ENCODE measurements at places on chromosomes 12 and 14. TPM values are rescaled to one million over a fixed set of nuclear protein-coding genes. Genes with fewer than 3 reads are reported as not detected.
A peak's percentile ranks its signal among the peaks of the same experiment; 100 is the strongest.

DNA sequence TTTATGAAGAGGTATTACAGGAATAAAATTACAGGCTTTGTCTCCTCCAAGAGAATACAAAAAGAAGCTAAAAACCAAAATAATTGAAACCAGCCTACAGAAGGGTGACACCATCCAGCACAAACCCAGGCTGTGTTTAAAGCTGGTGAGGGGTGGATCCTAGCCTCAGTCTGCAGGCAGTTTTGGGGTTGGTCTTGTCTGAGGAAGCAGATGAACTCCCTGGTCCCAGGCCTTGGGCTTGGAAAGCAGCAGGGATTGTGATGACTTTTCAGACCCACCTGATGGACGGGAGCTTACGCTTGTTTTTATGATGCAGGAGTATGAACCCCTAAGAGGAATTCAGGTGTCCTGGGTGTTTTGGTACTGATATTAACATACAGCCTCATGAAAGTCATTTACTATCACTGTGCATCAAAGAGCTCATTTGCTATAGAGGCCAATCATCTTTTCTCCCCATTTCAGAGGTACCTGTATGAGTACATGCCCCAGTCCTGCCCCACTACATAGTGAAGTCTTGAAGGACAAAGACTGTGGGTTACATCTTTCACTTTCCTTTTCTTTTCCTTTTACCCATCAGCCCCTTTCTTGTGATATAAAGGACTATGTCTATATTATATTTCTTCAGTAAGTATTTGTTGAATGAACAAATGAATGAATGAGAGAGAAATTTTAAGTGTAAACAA, 18.1 kb downstream of the PRICKLE1 start:
- peak overlapping the region; percentile 6 for H3K27ac ChIP-seq
- peaks cover 35% of the 10 kb centered on the region for H3K4me1 ChIP-seq
- H3K27me3 ChIP-seq: no peaks in the 10 kb centered on the region
- DNase-seq: no peak
- H3K4me3 ChIP-seq: no peak overlapping the region
- H3K36me3 ChIP-seq: peaks cover 3% of the 10 kb centered on the region

The FITM1 gene
- 1.0 TPM for total RNA-seq

DNA sequence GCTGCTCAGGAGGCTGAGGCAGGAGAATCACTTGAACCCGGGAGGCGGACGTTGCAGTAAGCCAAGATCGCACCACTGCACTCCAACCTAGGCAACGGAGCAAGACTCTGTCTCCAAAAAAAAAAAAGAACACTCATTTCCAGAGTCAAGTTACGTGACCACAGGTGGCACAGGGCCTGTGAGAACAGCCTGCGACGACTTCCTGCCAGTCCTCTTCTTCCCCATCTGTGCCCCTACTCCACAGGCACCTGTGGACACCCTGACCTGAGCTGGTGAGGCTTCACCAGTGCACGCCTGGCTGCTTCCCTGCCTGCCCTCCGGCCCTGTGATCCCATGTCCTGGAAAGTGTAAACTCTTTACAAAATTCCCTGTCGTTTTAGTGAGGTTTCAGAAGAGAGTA, 77.7 kb downstream of the PPP2R5C start:
- H3K36me3 ChIP-seq: peaks cover 3% of the 10 kb centered on the region
- no peak for DNase-seq
- no peak overlapping the region for H3K4me3 ChIP-seq
- H3K27me3 ChIP-seq: no peaks in the 10 kb centered on the region

DNA sequence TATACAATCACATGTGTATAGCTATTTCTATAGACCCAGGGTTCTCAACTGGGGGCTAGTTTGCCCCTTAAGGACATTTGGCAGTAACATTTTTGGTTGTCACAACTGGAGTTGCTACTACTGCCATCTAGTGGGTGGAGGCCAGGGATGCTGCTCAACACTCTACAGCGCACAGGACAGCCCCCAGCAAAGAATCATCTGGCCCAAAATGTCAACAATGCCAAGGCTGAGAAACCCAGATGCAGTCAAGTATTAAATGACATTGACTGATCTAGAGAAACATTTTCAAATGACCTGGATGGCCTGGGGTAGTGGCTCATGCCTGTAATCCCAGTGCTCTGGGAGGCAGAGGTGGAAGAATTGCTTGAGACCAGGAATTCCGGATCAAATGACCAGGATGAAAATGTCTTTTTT, 5.8 kb downstream of the WSB2 start:
- H3K4me3 ChIP-seq: no peak overlapping the region
- no peak for DNase-seq
- no peaks in the 10 kb centered on the region for H3K27me3 ChIP-seq
- H3K4me1 ChIP-seq: peaks cover 8% of the 10 kb centered on the region
- H3K36me3 ChIP-seq: peaks cover 11% of the 10 kb centered on the region

GRCh38 chr14:71815110-71815509, 117.1 kb upstream of the RGS6 start:
- H3K4me1 ChIP-seq: no peaks in the 10 kb centered on the region
- no peaks in the 10 kb centered on the region for H3K36me3 ChIP-seq
- H3K4me3 ChIP-seq: no peak overlapping the region
- DNase-seq: no peak

The ACSM4 gene
- total RNA-seq: not detected

- peaks cover 18% of the 10 kb centered on the region for H3K27me3 ChIP-seq
- no peaks in the 10 kb centered on the region for H3K4me1 ChIP-seq
- H3K36me3 ChIP-seq: no peaks in the 10 kb centered on the region
- H3K27ac ChIP-seq: no peak overlapping the region
These were observed 154.0 kb downstream of the PIWIL1 start for GRCh38 chr12:130491421-130492357.

- no peak for DNase-seq
- no peak overlapping the region for H3K4me3 ChIP-seq
- H3K4me1 ChIP-seq: no peaks in the 10 kb centered on the region
These were observed 375.0 kb downstream of the TRHDE start for GRCh38 chr12:72647139-72647538.

The TAS2R9 gene
- 0.56 TPM for total RNA-seq

DNA sequence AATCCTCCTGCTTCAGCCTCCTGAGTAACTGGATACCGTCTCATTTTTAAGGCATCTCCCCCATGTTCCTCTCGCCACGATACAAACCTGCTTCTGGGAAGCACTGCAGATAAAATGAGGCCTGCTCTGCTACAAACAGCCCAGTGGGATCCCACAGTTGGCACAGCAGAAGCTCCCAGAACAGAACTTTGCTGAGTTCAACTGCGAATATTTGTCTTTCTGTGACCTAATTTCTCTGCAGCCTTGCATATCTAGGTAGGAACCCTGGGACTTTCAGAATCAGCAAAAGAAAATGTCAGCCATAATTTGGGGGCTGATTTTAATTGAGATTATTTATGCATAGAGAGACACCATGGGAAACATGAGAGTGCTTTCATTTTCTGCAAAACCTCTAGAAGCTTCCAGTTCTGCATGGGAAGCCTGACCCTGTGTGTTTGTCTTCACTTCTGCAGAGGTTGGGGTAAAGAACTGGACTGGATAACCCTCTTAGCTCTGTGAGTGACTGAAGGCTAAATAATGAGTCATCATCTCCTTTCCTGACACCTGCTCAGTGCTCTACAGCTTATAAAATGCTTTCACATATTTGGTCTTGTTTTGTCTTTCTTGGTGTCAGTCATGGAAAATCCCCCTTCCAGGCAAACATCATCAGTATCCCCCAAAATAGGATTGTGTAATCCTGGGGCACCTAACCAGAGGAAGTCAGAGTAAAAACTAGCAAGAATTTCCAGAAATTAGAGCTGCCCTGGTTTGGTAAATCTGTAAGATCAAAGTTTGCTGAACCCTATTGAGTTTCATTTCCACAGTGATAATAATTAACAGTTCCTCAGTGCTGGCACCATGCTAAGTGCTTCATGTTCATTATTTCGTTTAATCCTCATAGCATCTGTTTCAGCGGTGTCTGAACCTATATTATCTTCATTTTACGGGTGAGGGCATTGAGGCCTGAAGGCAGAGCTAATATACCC, 185.8 kb downstream of the SLC15A4 start:
- no peak overlapping the region for H3K4me3 ChIP-seq
- no peak for DNase-seq
- H3K27ac ChIP-seq: no peak overlapping the region
- H3K27me3 ChIP-seq: no peaks in the 10 kb centered on the region
- H3K36me3 ChIP-seq: peaks cover 3% of the 10 kb centered on the region

DNA sequence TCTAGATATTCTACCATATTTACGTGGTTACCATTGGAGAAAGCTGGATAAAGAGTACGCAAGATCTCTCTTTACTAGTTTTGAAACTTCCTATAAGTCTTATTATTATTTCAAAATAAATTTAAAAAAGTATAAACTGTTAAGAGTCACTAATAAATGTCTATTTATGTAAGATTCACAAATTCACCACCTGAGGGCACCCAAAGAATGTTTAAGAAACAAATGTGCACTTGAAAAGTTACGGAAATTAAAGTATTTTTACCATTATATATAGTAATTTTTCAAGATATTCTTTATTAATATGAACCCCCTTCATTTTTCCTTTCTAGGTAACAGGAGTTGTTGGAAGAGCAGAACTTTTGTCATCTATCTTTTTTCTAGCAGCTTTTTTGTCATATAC, 11.9 kb downstream of the TMTC3 start:
- peaks cover 10% of the 10 kb centered on the region for H3K36me3 ChIP-seq
- DNase-seq: no peak
- no peaks in the 10 kb centered on the region for H3K27me3 ChIP-seq
- no peak overlapping the region for H3K4me3 ChIP-seq
- no peaks in the 10 kb centered on the region for H3K4me1 ChIP-seq

- no peak overlapping the region for H3K27ac ChIP-seq
- peaks cover 37% of the 10 kb centered on the region for H3K4me1 ChIP-seq
- no peak overlapping the region for H3K4me3 ChIP-seq
- H3K27me3 ChIP-seq: no peaks in the 10 kb centered on the region
- DNase-seq: no peak
These were observed 57.2 kb upstream of the ZDHHC17 start for GRCh38 chr12:76706761-76707160.

GRCh38 chr12:93387780-93388179, 10.1 kb downstream of the NUDT4 start:
- no peak overlapping the region for H3K27ac ChIP-seq
- H3K4me3 ChIP-seq: no peak overlapping the region
- no peak for DNase-seq

The TSHR gene
- total RNA-seq: not detected

- DNase-seq: no peak
- no peaks in the 10 kb centered on the region for H3K27me3 ChIP-seq
- no peaks in the 10 kb centered on the region for H3K4me1 ChIP-seq
- H3K27ac ChIP-seq: no peak overlapping the region
- no peaks in the 10 kb centered on the region for H3K36me3 ChIP-seq
These were observed 142.8 kb downstream of the LRFN5 start for GRCh38 chr14:41749429-41749828.

GRCh38 chr12:1886396-1887008, 31.9 kb downstream of the CACNA2D4 start:
- H3K4me3 ChIP-seq: no peak overlapping the region
- no peaks in the 10 kb centered on the region for H3K36me3 ChIP-seq
- H3K27me3 ChIP-seq: peaks cover 34% of the 10 kb centered on the region
- no peak overlapping the region for H3K27ac ChIP-seq
- DNase-seq: no peak

The LRP6 gene
- 72.9 TPM for total RNA-seq

GRCh38 chr12:49909356-49909755, 5.7 kb upstream of the FAIM2 start:
- no peak overlapping the region for H3K4me3 ChIP-seq
- H3K27me3 ChIP-seq: peaks cover 18% of the 10 kb centered on the region
- DNase-seq: no peak
- no peak overlapping the region for H3K27ac ChIP-seq
- H3K36me3 ChIP-seq: no peaks in the 10 kb centered on the region

DNA sequence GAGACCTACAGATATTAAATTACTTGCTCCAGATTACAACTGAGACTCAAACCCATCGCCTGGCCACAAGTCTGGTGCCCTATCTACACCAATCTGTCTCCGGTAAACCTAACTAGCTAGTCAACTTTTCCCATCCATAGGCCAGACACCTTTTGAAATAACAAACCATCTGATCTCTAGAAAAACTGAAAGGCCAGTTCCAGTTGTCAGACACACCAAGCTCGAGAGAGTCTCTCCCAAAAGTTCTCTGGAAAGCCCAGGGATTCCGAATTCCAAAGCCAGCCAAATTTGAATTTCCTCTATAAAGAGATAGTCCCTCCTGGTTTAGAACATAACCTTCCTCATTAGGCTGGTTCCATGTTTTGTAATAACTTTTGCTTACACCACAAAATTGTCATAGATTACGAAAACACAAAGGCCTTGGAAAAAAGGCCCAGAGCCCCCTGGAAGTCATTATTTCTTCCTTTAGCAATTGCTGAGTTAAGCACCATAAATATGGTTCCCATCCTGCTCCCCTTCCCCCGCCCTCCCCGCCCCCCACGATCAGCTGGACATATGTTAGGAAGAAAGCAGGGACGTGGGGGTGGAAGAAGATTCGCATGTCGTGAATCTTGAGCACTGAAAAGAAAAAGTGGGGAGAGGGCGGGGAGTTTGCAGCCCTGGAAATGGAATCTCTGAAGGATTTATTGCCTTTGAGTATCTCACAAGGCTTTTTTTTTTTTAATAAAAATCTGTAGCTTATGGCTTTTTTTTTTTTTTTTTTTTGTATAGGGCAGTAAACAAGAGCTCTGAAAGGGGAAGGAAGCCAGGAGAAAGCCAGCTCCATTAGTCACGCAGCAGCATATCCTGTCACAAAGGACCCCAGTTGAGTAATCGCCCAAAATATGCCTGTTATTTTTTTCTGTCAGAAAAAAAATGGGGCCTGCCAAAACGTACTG, 110.4 kb downstream of the ZFP36L1 start:
- H3K4me3 ChIP-seq: no peak overlapping the region
- H3K27ac ChIP-seq: peak overlapping the region; percentile 96
- H3K27me3 ChIP-seq: no peaks in the 10 kb centered on the region
- DNase-seq: no peak

DNA sequence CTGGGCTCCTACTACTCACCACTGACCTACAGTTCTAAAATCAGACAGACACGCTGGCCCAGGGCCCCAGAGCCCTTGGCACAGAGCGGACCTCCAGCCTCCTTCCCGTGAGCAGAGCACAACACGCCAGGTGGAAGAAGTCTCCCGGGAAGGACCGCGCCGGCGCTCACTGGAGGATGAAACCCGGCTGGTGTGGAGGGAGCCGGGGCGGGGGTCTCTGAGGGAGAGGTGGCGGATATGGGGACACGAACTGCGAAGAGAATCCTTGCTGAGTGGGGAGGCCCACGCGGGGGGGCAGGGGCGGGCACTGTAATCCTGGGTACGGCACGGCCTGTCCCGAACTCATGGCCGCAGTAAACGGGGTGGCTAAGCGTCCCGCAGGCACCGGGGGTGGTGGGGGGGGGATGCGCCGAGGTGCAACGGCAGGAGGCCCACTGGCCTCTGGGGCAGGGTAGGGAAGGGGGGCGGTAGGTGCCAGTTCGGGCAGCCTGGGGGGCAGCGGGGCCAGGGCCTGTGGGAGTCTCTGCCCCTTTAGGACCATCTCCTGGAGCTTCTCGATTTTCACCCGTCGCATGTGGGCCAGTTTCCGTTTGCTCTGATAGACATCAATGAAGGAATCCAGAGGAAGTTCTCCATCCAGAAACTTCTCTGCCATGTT, 28.8 kb downstream of the VPS37B start:
- no peaks in the 10 kb centered on the region for H3K27me3 ChIP-seq
- DNase-seq: no peak
- H3K36me3 ChIP-seq: peaks cover 16% of the 10 kb centered on the region

The CBLN3 gene
- total RNA-seq: 4.8 TPM

- no peak overlapping the region for H3K27ac ChIP-seq
- DNase-seq: no peak
- no peaks in the 10 kb centered on the region for H3K27me3 ChIP-seq
- H3K4me3 ChIP-seq: no peak overlapping the region
These were observed 946 bp downstream of the RNU4-2 start for GRCh38 chr12:120290609-120291305.
